ENCODE measurements at places on chromosomes 3 and 15.

GRCh38 chr3:126128504-126129397 lies 44.8 kb upstream of the SLC41A3 start:
- no peak for DNase-seq

GRCh38 chr15:72797834-72798233 lies 14.3 kb upstream of the ADPGK start:
- no peak for DNase-seq

DNA sequence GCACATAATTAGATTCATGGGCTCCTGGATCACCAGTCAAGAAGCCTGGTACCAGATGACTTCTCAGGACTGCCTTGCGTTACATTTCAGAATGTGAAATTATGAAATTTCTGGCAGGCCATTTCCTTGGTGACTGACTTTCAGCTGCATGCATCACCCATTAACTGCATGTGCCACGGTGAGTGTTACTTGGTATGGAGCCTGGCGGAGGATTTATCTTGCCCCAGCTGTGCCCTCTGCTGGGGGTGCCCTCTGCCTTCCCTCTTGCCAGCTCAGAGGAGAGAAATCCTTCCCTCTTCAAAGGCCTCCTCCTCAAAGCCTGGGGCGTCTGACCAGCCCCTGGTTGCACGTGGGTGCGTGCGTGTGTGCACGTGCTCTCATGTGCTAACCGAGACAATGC lies 57.7 kb upstream of the CTSH start:
- no peak for DNase-seq

GRCh38 chr3:197345390-197345789 lies 47.0 kb upstream of the DLG1 start:
- no peak for DNase-seq

GRCh38 chr3:72591522-72592421 lies 256.5 kb downstream of the SHQ1 start:
- no peak for DNase-seq

GRCh38 chr15:69518806-69519205 lies 66.2 kb downstream of the RPLP1 start:
- no peak for DNase-seq

- DNase-seq, result no peak
These were observed 80.1 kb downstream of the SPRED1 start for GRCh38 chr15:38332711-38333110.

DNA sequence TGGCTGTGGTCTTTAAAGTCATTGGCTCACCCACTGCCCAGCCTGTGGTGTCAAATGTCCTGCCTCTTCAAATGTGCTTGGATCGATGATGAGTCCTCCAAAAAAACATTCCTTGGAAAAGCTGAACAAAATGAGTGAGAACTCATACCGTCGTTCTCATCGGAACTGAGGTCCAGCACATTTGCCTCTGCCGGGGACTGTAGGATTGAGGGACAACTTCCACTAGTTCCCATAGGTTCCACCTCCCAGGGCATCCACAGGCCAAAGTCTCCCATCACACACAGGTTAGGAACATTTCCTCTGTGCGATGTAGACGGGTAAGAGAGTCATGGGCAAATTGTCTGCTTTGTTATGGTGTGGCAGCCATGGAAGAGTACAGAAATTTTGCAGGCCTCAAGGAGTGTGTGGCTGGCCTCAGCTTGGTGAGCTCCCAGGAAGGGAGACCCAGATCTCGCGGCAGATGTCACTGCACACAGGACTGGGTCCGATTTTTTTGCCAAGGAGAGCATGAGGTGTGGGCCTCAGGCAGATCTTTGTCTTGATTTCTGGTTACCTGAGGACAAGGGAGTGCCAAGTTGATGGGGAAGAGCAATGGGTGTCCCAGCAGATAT lies 115.7 kb downstream of the SNRPN start:
- no peak for DNase-seq

DNA sequence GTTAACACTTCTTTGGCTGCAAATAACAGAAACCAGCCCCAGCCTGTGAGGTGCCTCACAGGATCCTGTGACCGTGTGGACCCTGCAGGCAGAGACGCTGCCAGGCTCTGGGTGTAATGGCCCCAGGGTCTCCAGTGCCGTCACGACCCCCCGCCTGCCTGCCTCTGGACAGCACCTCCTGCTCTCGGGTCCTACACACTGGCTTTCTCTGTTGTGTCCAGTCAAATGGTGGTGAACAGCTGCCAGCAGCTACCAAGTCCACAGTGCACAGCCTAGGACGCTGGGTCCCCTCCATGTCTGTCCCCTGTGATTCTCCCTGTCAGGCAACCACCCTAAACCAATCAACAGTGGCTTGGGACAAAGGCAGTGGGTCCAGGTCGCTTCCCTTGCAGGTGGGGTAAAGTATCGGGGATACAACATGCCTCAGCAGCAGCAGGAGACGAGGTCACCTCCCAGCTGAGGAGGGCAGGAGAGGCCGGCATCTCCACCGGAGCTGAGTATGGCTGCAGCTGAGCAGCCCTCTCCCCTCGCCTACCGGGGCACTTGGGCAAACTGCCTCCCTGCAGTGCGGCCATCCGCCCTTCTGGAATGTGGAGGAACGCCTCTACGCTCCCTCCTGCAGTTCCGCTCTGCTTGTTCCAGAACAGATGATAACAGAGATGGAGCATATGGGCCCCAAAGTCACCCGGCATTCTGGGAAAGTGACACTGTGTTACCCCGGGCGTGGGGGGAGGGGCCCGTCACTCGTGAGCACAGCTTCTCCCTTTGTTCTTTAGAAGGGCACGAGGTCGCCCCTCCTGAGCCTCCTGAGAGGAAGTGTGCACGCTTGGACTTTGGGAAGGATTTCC lies 21.1 kb upstream of the SKOR1 start:
- DNase-seq, result no peak

- DNase-seq, result peak; percentile 66
These were observed 31.8 kb upstream of the MYZAP start for GRCh38 chr15:57559875-57560274.

DNA sequence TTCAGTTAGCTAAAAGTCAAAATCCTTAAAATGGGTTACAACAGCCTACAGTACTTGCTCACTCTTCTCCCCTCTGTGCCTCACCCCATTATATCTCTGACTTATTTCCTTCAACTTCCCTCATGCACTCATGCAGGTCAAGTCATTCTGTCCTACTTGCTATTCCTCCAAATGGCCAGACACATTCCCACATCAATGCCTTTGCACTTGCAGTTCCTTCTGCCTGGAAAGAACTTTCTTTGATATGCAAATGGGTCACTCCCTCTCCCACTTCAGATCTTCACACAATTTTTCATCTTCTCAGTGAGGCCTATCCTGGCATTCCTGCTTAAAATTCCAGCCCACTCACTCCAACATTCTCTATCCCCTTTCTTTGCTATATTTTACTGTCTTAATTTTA lies 547.2 kb upstream of the TGFBR2 start:
- DNase-seq, result no peak

DNA sequence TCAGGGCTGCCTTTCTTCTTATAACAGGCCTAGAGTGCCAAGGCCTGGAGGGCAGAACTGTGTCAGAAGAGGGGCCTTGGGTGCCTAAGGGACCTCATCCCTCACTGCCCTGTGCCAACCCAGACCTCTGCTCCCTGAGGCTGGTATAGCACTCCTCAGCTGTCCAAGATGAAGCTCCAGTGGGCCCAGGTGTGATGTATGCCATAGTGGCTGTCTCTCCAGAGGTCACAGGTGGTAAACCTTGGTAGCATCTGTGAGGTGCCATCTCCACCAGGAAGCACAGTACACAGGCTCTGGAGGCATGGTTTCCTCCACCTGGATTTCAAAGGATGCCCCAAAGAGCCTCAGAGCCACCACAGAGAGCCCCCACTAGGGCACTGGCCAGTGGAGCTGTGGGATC lies 12.3 kb upstream of the KLHL40 start:
- no peak for DNase-seq

- DNase-seq, result no peak
These were observed 22.6 kb downstream of the PBRM1 start for GRCh38 chr3:52663098-52663497.

- DNase-seq, result no peak
These were observed 8.7 kb downstream of the ATP8B4 start for GRCh38 chr15:50110285-50110684.

DNA sequence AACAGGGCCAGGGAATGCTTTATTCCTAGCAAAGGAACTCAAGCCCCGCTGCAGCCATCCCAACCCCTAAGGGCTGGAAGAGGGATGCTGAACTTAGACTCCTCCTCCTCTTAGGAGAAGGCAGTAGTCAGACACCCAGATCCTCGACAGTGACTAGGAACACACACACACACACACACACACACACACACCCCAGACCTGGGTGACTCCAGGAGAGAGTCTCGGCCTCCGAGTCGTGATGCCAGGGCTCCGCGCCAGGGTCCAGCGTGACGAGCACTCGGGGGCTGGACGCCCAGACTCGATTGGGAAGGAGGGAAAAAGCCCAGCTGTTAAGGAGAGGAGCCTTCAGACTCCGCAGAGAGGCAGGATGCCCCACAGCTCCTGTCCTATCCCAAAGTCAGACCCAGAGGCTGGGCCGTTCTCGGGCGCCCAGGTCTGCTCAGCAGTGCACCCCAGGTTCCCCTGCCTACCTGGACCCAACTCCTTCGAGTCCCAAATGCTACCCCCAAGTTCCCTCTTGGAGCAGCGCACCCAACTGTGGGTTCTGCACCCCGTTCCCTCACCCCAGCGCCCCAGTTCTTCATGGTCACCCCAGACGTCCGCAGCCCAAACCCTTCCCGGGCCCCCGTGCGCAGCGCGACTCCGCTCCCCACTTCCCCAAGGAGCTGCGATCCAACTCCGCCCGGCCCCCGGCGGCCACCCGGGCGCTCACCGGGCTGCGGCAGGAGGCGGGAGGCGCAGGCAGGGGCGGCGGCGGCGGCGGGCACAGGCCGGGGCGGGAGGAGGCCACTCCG lies 421 bp downstream of the BMF start:
- DNase-seq, result no peak

GRCh38 chr3:33144433-33144832 lies 30.6 kb downstream of the CRTAP start:
- DNase-seq, result no peak

DNA sequence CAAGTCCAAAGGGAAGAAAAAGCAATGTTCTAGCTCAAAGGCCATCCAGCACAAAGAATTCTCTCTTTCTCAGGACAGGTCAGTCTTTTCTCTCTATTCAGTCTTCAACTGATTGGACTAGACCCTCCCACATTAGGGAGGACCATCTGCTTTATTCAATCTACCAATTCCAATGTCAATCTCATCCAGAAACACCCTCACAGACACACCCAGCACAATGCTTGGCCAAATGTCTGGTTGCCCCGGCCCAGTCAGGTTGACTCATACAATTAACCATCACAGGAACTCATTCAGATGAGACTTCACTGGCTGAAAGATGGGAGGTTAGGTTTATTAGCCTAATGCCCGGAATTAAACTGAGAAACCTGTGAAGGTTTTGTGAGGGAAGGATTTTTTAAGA lies 32.4 kb downstream of the ACAN start:
- DNase-seq, result no peak

DNA sequence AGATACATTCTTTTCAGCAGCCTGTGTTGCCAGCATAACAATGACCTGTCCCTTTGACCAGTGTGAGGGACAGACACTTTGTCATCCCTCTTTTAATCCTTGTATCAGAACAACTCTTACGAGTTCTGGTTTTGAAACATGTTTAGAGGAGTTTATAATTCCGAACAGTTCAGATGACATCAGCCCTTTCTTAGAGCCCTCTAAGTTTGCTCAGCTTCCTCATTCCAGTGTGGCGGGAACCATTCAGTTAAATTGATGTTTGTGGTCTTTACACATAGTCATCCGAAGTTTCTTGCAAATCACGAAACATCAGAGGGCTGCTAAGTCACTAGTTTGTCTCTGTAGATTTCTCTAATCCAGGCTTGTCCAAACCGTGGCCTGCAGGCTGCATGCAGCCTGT lies 102.5 kb downstream of the AKAP13 start:
- DNase-seq, result no peak

- no peak for DNase-seq
These were observed 16.2 kb downstream of the CEP152 start for GRCh38 chr15:48794697-48795134.

GRCh38 chr3:96039632-96040031 lies 774.8 kb upstream of the EPHA6 start:
- no peak for DNase-seq

Data from stimulated activated CD4-positive, alpha-beta T cell treated with anti-CD3 and anti-CD28 coated beads, Interleukin-15, amount 100 ng/mL, for 1 hour (primary cell).